ENCODE measurements at places on chromosomes 3 and 15.

DNA sequence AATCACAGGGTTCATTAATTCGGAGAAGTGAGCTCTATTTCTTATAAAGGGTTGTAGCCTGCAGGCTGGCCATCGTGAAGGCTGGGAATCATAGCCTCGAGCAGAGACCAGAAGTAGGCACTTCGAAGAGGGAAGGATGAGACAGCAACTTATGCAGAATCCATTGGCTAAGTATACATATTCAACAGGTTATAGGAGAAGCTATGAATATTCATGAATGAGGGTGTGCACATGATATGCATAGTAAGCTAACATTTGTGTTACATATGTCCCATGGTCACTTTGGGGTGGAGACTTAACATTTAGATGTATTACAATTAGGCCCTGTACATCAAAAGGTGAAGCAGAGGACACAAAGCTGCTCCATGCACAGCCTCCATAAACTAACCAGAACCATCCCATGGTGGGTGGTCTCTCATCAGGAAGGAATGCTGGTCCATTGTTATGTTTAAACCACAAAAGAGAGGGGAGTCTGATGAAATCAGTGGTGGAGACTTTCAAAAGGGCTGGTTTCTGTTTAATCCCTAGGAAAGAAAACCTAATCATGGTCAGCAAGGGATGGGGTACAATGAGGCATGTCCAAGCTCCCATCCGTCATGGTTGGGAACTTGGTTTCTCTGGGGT, 80.8 kb upstream of the FHIT start:
- no peak overlapping the region for H3K27ac ChIP-seq
- H3K36me3 ChIP-seq = no peaks in the 10 kb centered on the region

GRCh38 chr15:97955529-97955928, 5.0 kb upstream of the ARRDC4 start:
- H3K27me3 ChIP-seq = no peaks in the 10 kb centered on the region
- no peak overlapping the region for H3K4me3 ChIP-seq
- no peaks in the 10 kb centered on the region for H3K4me1 ChIP-seq
- no peaks in the 10 kb centered on the region for H3K36me3 ChIP-seq

- no peak for DNase-seq
- no peak overlapping the region for H3K4me3 ChIP-seq
- no peaks in the 10 kb centered on the region for H3K27me3 ChIP-seq
- peaks cover 17% of the 10 kb centered on the region for H3K4me1 ChIP-seq
- H3K36me3 ChIP-seq = no peaks in the 10 kb centered on the region
These were observed 58.9 kb upstream of the GATA2 start for GRCh38 chr3:128551867-128552266.

DNA sequence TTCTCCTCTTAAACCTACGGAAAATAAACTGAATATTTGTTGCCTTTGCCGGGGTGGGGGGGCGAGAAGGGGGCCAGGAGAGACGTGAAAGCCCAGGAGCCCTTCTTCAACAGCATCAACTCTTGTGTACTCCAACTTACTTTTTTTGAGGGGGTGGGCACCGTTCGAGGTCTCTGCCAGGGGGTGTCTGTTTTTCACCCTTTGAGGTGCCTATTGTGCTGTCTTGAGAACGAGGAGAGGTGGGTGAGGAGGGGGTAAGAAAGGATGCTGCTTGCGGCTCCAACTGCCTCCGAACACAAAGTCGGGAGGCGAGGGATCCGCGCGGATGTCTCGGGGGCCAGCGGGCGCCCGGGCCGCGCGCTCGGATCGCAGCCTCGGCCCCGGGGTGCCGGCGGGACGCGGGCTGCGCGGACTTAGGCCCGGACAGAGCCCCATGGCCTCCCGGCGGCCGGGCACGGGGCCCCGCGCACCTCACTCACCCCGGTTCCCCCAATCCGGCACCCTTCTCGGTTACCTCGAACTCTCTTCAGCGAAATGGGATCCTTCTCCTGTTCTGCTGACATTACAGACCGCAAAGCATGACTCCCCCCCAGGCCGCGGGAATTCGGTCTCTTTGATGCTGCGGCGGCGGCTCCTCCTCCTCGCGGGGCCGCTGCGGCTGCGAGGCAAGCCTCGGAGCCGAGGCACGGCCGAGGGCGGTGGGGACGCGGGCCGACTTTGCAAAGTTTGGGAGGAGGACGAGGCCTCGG, 650 bp downstream of the PYGO1 start:
- H3K4me3 ChIP-seq = peak overlapping the region; percentile 74
- H3K27ac ChIP-seq = peak overlapping the region; percentile 9
- peaks cover 17% of the 10 kb centered on the region for H3K27me3 ChIP-seq
- H3K4me1 ChIP-seq = no peaks in the 10 kb centered on the region
- no peaks in the 10 kb centered on the region for H3K36me3 ChIP-seq

GRCh38 chr15:95591270-95591669, 739.2 kb upstream of the NR2F2 start:
- H3K4me1 ChIP-seq = no peaks in the 10 kb centered on the region
- no peak overlapping the region for H3K4me3 ChIP-seq
- no peaks in the 10 kb centered on the region for H3K27me3 ChIP-seq
- no peak for DNase-seq

- peak overlapping the region; percentile 68 for H3K27ac ChIP-seq
- H3K27me3 ChIP-seq = no peaks in the 10 kb centered on the region
- DNase-seq = no peak
- H3K4me1 ChIP-seq = peaks cover 28% of the 10 kb centered on the region
- H3K4me3 ChIP-seq = no peak overlapping the region
These were observed 56.9 kb upstream of the FLNB start for GRCh38 chr3:57951066-57951882.

GRCh38 chr15:100241572-100242482, 99.9 kb downstream of the ADAMTS17 start:
- H3K36me3 ChIP-seq = no peaks in the 10 kb centered on the region
- no peak overlapping the region for H3K27ac ChIP-seq
- no peak overlapping the region for H3K4me3 ChIP-seq
- no peaks in the 10 kb centered on the region for H3K4me1 ChIP-seq
- peak; percentile 49 for DNase-seq
- H3K27me3 ChIP-seq = no peaks in the 10 kb centered on the region

DNA sequence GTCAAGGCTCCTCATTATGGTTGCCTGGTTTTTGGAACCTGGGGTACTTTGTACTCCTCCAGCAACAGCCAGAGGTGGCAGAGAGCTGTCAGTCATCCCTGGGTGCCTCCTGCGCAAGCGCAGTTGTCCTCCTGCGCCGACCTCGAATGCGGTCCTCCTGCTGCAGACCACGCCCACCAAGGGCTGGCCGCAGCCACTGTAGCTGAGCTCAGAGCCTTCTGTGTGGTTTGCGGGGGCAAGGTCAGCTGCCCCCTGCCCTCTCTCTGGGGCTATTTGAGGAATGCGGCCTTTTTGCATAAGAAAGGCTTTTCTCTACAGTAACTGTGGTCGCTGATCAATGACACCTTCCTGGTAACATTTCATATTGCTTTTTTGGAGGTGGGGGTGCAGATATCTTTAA, 131.3 kb upstream of the SNRPN start:
- no peaks in the 10 kb centered on the region for H3K36me3 ChIP-seq
- no peaks in the 10 kb centered on the region for H3K4me1 ChIP-seq
- no peak overlapping the region for H3K27ac ChIP-seq
- no peaks in the 10 kb centered on the region for H3K27me3 ChIP-seq
- DNase-seq = no peak
- no peak overlapping the region for H3K4me3 ChIP-seq

DNA sequence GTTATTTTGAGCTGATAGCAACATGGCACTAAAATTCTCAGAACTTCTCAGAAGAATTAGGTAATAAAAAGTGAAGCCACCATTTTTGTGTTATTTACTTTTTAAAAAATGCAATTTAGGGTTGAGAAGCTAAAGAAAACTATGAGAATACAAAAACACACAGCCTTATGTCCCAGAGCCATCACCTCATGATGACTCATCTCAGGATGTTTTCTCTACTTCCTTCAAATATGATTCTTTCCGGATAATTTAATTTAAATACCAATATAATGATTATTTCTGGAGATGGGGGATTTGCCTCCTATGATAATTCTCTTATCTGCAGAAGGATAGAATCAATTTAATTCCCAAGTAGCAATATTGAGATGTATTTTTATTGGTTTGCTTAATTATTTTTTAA, 105.6 kb upstream of the BFSP2 start:
- no peaks in the 10 kb centered on the region for H3K27me3 ChIP-seq
- DNase-seq = no peak
- H3K36me3 ChIP-seq = no peaks in the 10 kb centered on the region
- peak overlapping the region; percentile 30 for H3K27ac ChIP-seq
- H3K4me3 ChIP-seq = no peak overlapping the region

- no peak for DNase-seq
- H3K4me1 ChIP-seq = no peaks in the 10 kb centered on the region
- no peaks in the 10 kb centered on the region for H3K36me3 ChIP-seq
- no peaks in the 10 kb centered on the region for H3K27me3 ChIP-seq
- no peak overlapping the region for H3K4me3 ChIP-seq
These were observed 31.6 kb upstream of the LRRC3B start for GRCh38 chr3:26590919-26591484.

- no peak overlapping the region for H3K27ac ChIP-seq
- peaks cover 33% of the 10 kb centered on the region for H3K36me3 ChIP-seq
- DNase-seq = no peak
- H3K4me3 ChIP-seq = no peak overlapping the region
- H3K4me1 ChIP-seq = peaks cover 18% of the 10 kb centered on the region
These were observed 10.9 kb downstream of the ARL6IP5 start for GRCh38 chr3:69095636-69096035.

DNA sequence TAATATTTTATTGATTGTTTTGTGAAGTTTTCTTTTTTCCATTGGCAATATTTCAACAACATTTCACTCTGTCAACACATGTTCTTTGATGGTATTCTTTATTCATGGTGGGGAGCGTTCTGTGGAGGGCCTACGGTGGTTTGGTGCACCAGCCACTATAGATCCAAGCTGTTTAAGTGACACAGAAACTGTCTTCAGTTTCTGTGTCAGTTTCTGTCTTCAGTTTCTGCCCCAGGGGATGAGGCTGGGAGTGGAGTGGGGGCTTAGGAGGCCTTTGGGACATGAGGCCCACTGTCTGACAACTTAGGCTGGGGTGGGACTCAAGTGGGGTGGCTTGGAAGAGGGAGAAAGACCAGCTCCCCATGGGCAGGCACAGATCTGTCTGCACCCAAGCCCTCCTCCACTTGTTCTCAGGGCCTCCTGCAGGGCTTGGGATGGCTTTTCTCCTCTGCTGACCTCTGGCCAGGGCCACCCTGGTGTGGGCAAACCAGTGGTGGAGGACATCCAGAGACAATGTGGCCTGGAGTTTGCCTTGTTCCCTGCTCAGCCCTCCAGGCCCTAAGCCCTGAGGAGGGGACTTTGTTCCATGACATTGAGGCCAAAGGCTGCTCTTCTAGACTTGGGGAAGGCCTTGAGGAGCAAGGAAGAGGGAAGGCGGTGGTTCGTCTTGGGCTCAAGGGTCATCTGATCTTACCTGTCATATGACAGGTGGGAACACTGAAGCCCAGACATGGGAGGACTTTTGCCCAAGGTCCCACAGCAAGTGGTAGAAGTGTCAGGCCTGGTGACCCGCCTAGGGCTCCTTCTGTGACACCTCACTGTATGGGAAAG, 60.3 kb upstream of the SMAD6 start:
- H3K27me3 ChIP-seq = no peaks in the 10 kb centered on the region
- no peak overlapping the region for H3K4me3 ChIP-seq
- no peak for DNase-seq
- H3K27ac ChIP-seq = no peak overlapping the region

- no peak overlapping the region for H3K4me3 ChIP-seq
- no peak for DNase-seq
These were observed 1090.9 kb downstream of the ROBO2 start for GRCh38 chr3:78130741-78131290.

DNA sequence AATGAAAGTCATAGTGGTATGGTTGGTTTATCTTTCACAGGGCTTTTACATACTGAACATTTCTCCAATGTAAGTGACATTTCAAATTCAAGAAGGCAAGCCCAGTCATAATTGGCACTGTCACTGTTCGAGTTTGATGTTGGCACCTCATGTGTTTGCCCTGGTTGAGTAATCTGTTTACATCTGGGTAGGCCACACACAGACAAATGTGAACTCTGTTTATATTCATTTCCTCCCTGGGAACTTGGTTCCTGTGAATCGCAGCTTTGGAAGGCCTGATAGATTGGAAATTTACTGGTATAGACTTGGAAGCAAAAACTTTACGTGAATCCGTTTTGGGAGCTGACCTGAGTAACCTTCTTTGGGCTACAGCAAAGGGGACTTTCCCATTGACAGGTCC, 395.2 kb upstream of the AZI2 start:
- no peaks in the 10 kb centered on the region for H3K36me3 ChIP-seq
- H3K4me1 ChIP-seq = peaks cover 5% of the 10 kb centered on the region

DNA sequence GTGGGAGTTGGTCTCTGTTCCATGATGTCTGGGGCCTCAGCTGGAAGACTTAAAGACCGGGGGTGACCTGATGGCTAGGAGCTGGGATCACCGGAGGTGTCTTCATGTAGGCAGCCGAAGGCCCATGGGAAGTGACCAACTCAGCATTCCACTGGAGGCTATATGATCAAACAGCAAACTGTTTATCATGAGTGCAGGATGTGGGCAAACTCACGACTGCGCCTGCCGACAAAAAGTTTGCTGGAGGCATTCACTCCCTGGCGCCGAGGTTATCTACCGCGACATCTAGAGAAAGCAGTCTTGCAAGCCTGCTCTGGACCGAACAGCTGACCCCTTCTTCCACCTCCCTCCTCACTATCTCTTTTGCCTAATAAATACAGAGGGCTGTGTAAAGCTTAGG, 62.7 kb upstream of the NR2C2 start:
- DNase-seq = no peak
- H3K4me1 ChIP-seq = no peaks in the 10 kb centered on the region
- no peak overlapping the region for H3K27ac ChIP-seq
- H3K27me3 ChIP-seq = no peaks in the 10 kb centered on the region
- H3K4me3 ChIP-seq = no peak overlapping the region

DNA sequence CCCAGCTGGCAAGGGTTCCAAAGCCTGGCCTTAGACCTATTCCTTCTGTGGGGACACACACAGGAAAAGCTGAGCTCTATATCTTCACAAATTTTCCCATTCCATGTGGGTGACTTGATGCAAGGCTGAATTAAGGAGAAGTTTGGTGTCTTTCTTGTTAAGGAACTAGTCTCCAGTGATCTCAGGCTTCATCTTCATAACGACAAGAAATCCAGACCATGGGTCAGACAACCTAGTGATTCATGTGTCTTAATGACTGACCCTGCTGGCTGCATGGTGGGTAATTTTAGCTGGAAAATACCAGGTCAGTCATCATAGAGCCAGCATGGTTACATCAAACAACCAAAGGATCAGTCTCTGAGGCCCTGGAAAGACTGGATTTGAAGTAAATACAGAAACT, 112.7 kb upstream of the SLC4A7 start:
- H3K27me3 ChIP-seq = no peaks in the 10 kb centered on the region
- no peak overlapping the region for H3K27ac ChIP-seq
- no peak for DNase-seq
- H3K36me3 ChIP-seq = no peaks in the 10 kb centered on the region
- H3K4me1 ChIP-seq = peaks cover 5% of the 10 kb centered on the region

- no peak overlapping the region for H3K4me3 ChIP-seq
- DNase-seq = peak; percentile 54
- H3K36me3 ChIP-seq = peaks cover 21% of the 10 kb centered on the region
- no peaks in the 10 kb centered on the region for H3K27me3 ChIP-seq
- H3K4me1 ChIP-seq = peaks cover 23% of the 10 kb centered on the region
These were observed 44.1 kb downstream of the KLHL25 start for GRCh38 chr15:85750319-85751290.

GRCh38 chr15:26261413-26261812, 398.3 kb upstream of the ATP10A start:
- no peak for DNase-seq
- H3K4me1 ChIP-seq = no peaks in the 10 kb centered on the region
- no peak overlapping the region for H3K27ac ChIP-seq
- H3K27me3 ChIP-seq = peaks cover 14% of the 10 kb centered on the region
- H3K4me3 ChIP-seq = no peak overlapping the region

- H3K4me1 ChIP-seq = no peaks in the 10 kb centered on the region
- no peaks in the 10 kb centered on the region for H3K27me3 ChIP-seq
- no peak for DNase-seq
- H3K36me3 ChIP-seq = peaks cover 23% of the 10 kb centered on the region
These were observed 10.5 kb downstream of the TTC23 start for GRCh38 chr15:99238849-99239248.

Data from RWPE2 (cell line).